ENCODE measurements at places on chromosomes 2 and 18.

- no peak for DNase-seq
These were observed 62.4 kb downstream of the ZDBF2 start for GRCh38 chr2:206336861-206337260.

GRCh38 chr2:85867556-85868292 is 21.1 kb downstream of the ST3GAL5 start:
- no peak for DNase-seq

- DNase-seq, result no peak
These were observed 45.6 kb downstream of the ATOH8 start for GRCh38 chr2:85799215-85799956.

DNA sequence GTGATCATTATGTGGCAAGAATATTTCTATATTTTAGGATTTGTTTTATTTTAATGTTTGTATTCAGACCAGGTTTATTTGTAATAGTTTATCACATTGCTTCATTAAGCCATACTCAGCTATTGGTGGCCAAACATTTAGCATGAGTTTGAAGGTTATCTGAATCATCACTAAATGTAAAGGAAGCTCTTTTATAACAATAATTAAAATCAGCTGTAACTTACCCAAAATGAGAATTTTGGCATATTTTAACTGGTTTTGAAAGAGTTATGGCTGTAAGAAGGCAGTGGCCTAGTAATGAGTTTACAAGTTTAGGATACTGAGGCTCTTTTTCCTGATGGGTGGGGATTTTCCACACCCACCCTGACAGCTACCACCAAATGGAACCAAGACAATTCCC is 177.8 kb downstream of the EN1 start:
- DNase-seq, result no peak

DNA sequence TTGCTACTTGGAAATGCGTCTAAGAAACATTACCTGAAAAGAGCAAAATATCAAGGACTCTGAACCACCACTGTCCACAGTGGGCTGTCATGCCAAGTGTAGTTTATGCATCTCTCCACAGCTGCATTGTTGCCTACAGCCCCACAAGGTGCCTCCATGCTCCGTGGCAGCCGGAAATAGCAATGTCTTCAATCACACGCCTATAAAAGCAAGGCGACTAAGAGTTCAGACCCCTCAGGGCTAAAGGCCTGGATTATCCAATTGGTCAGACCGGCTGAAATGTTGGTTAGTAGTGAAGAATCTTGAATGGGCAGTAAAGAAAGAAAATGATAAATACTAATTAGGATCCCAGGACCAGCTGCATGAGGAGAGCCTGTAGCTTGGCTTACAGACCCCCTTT is 114.0 kb upstream of the SLC35G4 start:
- DNase-seq, result no peak

GRCh38 chr18:64032312-64032711 is 62.4 kb downstream of the SERPINB8 start:
- DNase-seq, result no peak
